Renal cortical epithelial cell (primary cell): ENCODE measurements at places on chromosomes 11 and 22.
A peak's percentile ranks its signal among the peaks of the same experiment; 100 is the strongest.

DNA sequence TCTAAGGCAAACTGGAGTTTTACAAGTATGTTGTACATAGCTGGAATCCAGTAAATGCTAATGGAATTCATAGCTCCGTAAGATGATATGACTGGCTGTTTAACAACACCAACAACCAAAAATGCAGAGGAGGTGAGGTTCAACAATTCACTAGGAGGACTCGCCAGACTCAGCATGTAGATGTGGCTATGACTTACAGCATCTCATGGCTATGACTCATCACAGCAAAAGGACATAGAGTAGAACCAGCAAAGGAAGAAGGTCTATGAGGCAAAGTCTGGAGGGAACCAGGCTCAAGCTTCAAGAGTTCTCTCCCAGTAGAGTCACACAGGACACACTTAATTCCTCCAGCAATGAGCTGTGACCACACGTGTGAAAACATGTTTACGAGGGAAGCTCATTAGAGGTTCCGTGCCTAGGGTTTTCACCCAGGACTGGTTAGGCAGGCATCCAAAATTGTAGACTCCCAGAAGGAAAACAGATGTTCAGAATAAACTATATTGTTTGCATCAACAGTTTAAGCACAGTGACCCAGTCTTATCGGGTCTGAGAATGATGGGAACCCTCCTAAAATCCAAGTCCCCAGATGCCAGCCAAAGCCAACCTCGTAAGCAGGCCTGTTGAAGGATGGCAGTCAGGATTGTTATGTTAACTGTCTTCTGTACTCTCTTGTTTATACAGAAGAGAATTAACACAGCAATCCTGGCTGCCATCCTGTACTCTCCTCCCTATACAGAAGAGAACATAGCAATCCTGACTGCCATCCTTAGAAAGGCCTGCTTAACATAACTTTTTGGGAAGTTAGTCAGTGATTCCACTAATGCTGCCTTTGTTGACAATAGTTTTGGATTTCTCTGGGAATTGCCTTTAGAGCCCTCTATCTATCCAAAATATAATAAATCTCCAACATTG is 116.6 kb downstream of the LARGE1 start:
- peak; percentile 60 for DNase-seq

GRCh38 chr11:60739114-60739513 is 14.6 kb downstream of the MS4A18 start:
- DNase-seq: no peak

DNA sequence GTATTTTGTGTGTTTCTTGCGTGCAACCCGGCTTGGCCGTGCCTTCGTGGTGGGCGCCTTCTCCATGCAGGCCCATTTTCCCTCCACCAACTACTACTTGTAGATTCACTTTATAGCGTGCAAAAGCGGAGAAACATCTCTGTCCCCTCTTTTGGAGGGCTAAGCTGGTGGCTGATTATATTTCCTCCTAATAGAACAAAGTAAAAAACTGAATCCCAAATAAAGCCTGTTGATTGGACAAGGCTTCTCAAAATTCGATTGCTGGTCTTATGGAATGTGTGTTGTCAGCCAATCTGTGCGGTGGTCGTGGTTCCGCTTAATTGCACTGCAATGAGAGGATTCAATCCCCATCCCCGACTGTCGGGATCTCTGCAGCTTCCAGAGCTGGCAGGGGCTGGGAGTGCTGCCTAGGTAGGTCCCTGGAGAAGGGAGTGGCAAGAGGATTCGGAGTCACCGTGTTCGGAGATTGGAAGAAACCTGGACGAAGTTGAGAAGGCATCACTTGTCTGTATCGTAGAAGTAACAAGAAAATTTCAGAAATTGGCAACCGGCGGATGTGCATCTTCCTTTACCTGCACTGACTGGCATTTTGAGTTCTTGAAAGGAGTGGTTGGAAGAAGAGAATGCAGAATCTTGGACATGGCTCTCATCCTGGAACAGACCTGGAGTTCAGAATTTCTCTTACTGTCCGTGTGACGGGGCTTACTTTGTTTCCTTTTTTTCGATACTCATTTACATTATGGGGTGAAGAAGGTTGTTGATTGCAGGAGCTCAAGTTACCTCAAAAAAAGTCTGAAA is 1.1 kb downstream of the HMGXB4 start:
- DNase-seq: peak; percentile 14

- DNase-seq: no peak
These were observed 1.3 kb downstream of the RNF169 start for GRCh38 chr11:74749965-74750296.

GRCh38 chr11:59173080-59173963 is 1.4 kb downstream of the DTX4 start:
- DNase-seq: no peak

- peak; percentile 58 for DNase-seq
These were observed 197.0 kb downstream of the PGR start for GRCh38 chr11:100932474-100933100.
